Mesenchymal stem cell (in vitro differentiated cells and primary cell): ENCODE measurements at places on chromosomes 16 and 17.

DNA sequence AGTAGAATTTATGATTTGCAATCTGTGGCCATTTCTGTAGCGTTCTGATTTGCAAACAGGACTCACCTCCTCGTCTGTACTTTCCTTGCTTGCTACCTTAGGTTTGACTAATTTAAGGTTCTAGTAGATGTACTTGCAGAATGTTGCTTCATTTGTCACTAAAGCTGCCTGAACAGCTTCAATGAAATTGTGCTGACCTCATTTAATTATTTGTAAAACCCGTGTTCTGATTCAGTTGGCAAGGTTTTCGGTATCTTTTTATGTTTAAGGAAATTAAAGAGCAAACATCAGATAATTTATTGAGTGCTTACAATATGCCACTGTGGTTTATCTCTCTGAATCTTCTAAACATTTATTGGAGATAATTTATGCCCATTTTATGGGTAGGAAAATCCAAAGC lies 284.9 kb upstream of the EEF2KMT start:
- no peak for DNase-seq

- no peak for DNase-seq
Observed at GRCh38 chr16:28543072-28543471, 4.3 kb upstream of the NUPR1 start.

DNA sequence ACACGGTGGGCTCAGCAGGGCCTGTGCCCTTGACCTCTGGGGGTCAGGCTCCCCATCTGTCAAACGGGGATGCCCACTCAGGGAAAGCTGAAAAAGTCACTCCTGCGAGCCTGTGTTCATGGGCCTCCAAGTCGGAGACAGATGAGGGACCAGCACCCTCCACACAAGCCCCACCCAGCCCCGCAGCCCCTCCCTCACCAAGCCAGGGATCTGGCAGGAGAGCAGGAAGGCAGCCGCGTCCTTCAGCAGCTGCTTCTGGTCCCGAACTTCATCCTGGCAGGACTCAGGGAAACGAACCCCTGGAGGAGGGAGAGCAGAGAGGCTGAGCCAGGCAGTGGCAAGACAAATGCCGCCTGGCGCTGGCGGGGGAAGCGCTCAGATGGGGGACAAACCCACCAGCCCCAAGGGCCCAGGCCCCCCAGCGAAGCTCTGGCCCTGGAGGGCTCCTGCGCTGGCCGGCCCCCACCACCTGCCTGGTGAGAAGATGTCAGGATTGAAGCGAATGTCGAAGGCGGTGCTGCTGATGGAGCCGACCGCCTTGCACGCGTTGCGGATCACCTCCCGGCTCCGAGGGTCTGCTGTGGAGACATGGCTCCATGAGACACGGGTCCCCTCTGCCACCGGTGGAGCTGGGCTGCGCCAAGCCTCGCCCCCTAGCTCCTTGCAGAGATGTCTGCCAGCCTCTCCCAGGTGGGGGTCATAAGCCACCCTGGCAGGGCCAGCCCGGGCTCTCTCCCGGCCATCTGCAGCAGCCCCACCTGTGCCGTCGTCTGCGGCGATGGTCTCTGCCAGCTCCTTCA lies 15.4 kb downstream of the CLUH start:
- DNase-seq, result no peak

GRCh38 chr17:58352596-58353388 lies 791 bp upstream of the SUPT4H1 start:
- peak; percentile 80 for DNase-seq

DNA sequence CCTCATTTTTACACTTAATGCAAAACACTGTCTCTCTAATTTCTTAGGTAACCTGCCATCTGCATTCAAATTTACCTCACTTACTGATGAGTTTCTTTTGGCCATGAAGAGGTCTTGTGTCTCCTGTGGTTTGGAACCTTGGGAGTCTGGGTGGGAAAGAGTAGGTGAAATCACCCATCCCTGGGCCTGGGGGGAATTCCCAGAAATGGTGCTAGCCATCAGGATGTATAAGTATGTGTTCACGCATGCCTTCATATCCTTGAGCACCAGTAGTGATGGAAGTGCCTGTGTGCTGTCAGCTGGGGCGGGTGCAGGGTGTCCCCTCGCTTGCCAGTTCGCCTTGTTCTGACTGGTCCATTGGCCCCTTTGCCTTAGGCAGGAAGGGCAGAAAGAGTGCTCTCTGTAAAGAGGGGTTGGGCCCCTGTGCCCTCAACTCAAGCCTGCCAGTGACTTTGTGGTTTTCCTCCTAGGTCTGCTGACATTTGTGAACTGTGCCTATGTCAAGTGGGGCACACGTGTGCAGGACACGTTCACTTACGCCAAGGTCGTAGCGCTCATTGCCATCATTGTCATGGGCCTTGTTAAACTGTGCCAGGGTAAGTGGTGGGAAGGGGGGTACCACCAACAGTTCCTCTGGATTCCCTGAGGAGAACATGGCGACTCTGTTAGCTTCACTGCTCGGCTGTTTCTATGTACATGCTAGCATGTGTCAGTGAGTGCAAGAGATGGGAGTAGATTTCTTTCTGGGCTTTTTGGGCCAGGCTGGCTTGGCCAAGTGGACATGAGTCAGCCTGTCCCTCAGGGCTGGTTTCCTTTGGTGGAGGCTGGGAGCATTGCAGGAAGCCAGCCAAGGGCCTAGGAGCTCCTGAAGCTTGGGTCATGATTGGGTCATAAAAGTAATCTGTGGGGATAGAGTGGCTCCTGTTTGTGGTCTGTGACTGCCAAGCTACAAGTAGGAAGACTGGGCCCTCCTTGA lies 23.2 kb downstream of the SLC7A6OS start:
- DNase-seq, result peak; percentile 81

- no peak for DNase-seq
Observed at GRCh38 chr17:55818451-55819375, 67.9 kb downstream of the PCTP start.

DNA sequence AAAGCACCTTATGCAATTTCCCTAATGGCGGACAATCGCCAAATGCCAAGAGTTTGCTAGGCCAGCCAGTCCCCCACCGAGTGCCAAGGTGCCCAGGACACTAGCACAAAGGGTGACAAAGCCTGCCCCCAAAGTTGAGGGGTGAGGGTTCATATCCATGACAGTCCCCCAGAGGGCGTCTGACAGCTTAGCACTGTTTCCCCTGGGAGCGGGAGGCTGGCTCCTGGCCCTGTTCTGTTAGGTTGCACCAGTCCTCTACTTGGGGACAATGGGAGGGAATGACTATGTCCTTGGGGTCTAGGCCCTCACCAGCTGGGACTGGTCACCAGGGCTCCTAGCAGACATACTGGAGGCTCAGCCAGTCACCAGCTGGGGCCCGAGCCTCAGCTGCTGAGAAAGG lies 66.9 kb downstream of the MYO18A start:
- DNase-seq, result no peak

DNA sequence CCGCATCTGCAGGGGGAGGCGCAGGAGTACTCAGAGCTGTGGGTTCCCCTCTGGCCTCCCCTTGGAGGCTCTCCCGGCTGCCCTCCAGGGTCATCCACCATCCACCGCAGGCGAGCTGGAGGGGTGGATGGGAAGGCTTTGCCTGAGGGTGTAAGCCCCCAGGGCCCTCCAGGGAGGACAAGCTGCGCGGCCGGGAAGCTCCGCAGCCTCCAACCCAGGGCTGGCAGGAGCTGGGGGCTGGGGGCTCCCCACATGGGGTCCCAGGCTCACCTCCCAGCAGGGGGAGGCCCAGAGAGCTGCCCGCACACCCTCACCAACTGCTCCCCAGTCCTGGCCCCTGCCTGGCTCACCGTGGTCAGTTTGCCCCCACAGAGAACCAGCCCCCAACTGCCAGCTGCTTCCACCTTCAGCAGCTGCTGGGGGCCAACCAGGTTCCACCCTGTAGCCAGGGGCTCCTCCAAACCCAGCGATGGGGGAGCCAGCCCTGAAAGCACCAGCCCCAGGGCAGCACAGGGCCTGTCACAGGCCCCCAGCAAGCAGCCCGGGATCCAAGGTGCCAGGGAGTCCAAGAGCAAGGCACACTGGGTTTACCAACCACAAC lies 19.8 kb upstream of the CHMP6 start:
- DNase-seq, result no peak

GRCh38 chr16:21186326-21186691 lies 25.1 kb downstream of the ZP2 start:
- no peak for DNase-seq

GRCh38 chr17:63984236-63984635 lies 11.5 kb upstream of the SCN4A start:
- no peak for DNase-seq

- DNase-seq, result no peak
Observed at GRCh38 chr17:55435408-55435807, 13.8 kb upstream of the MMD start.

GRCh38 chr17:7136266-7136877 lies 21.8 kb upstream of the ASGR2 start:
- peak; percentile 69 for DNase-seq

- no peak for DNase-seq
Observed at GRCh38 chr16:24023621-24024020, 187.8 kb downstream of the PRKCB start.
